Stimulated activated CD8-positive, alpha-beta memory T cell treated with anti-CD3 and anti-CD28 coated beads, Interleukin-15, amount 100 ng/mL, for 4 hours (primary cell): ENCODE measurements at places on chromosomes 6 and 20.
A peak's percentile ranks its signal among the peaks of the same experiment; 100 is the strongest.

DNA sequence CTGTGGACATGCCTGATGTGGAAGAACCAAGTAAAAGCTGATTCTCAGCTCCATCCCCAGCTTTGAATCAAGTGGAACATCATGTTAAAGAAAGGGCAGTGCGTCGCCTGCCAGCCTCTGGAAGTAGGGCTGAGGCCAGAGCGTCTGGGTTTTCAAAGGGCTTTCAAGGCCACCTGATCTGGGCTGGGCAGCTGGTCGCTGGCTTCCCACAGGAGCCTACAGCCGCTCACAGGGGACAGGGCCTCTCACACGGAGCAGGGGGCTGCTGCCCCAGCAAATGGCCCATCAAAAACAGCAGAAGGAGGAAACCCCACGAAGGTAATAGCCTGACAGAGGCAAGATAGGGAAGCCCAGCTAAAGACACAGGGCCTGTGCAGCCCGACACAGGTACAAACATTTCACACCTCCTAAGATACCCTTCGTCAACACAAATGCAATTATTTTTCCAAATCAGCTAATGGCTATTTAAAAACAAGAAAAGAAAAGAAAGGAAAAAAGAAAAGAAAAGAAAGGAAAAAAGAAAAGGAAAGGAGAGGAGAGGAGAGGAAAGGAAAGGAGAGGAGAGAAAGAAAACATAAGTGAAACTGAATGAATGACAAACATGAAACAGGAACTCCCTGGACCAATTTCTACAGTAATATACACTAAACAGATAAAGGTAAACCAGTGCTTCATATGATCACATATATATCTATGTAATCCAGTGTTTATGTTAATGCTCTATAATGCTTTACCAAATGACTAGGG lies 24.8 kb downstream of the RRBP1 start:
- DNase-seq, result no peak

DNA sequence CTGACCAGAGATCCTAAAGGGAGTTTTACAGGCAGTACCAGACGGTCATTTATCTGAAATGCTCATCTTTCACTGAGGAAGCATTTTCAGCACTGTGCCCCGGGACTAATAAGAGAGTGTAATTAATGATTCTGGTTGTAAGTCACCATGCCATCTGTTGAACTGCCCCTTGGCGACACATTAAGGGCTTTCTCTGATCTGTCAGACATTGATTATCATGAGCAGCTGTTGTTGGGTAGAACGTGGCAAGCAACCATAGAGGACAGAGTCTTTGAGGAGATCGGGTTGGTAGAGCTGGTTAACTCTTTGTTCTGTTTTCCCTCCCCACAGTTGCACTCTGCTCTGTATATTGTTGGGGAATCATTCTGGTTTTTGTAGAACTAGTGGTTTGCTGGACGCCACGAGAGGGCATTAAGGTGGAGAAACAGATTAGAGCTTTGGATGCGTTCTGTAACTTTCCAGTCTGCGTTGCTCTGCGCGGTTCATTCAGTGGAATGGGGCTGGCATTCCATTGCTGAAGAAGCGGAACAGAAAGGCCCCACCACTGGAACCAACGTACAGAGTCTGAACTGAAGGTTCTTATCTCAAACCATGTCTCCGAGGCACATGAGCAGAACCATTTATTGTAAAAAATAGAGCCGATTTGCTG lies 34.3 kb downstream of the RPRD1B start:
- DNase-seq, result no peak

- DNase-seq, result no peak
Measured at GRCh38 chr6:3795836-3796718, 44.6 kb upstream of the PXDC1 start.

DNA sequence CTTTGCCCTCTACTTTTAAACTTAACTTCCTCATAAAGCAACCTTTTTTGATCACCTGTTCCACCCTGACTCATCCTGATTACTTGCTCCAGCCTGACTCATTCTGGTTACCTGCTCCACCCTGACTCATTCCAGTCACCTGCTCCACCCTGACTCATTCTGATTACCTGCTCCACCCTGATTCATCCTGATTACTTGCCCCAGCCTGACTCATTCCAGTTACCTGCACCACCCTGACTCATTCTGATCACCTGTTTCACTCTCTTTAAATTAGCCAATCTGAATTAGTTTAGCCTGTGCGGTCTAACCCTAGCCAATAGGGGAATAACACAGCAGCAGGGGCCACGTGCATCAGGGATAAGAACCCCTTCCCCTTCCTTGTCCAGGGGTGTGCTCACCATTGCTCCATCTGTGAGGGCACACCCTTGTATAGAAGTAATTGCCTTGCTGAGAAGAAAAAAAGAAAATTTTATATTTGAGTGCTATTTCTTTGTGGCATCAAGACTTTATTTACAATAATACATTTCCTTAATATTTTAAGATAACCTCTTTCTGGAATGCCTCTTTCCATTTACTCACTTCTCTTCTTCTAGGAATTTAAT lies 17.9 kb downstream of the HLA-G start:
- DNase-seq, result no peak

GRCh38 chr6:157410045-157410444 lies 29.1 kb downstream of the ZDHHC14 start:
- no peak for DNase-seq

DNA sequence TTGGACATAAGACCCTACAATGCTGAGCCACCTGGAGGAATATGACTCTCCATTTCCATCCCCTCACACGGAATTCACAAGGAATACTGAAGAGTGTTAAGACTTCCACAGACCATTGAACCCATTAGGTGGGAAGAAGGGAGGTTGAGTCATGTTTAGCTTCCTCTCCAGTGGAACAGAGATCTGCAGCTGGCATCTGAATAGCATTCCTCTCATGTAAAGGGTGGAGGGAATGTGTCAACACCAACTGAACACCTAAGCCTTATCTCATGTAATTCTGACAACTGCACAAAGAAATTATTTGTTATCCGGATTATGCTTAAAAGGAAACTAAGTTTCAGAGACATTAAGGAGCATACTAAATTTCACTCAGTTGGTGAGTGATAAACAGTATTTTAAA lies 705.9 kb downstream of the MAFB start:
- no peak for DNase-seq

GRCh38 chr6:17423026-17423425 lies 29.6 kb downstream of the CAP2 start:
- no peak for DNase-seq

GRCh38 chr6:88680654-88681053 lies 282.8 kb downstream of the RNGTT start:
- DNase-seq, result no peak

- DNase-seq, result no peak
Measured at GRCh38 chr6:160998766-160999165, 7.2 kb downstream of the MAP3K4 start.

- no peak for DNase-seq
Measured at GRCh38 chr6:87210979-87211378, 55.6 kb downstream of the ZNF292 start.

DNA sequence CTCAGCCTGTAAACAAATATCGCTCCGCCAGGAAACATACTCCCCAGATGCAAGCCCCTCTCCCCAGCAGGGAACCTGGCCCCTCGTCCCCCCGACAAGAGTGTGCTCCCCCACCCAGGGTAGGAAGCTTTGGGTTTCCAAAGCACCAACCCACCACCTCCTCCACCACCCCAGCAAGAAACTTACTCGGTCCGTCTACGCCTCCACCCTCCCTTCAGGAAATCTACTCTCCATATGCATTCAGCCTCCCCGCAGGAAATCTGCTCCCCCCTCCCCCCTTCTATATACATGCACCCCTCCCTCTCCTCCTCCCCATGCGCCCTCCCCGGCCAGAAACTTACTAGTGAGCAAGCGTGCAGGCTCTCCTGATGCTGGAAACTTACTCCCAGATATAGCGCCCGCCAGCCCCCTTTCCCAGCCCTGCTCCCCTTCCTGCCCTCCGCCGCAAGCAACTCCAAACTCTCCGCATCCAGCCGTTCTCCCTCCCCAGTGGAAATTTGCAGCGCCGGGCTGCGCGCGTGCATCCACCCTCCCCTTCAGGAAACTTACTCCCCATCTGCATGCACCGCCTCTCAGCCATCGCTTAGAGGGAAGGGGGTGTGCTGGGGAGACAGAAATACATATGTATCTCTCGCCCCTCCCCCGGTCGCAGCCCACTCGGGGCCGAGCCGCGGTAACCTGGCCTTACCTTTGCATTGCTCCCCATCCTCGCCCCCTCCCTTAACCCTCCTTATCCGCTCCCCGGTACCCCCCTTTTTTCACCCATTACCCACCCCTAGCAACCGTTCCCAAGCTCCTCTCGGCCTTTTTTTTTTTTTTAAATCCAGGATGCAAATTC lies at the start of gene TRERF1:
TRERF1 (minus strand) TSS at position 594 of the 838 bp plus-strand sequence. CDS start 182,336 bp downstream, outside the sequence.
- DNase-seq, result no peak

GRCh38 chr6:110509617-110510241 lies 33.3 kb upstream of the SLC22A16 start:
- DNase-seq, result no peak

GRCh38 chr20:45347936-45348778 lies at the start of gene SDC4:
Gene SDC4, minus strand, starts transcription at chr20:45348424. Its CDS starts 40 bp downstream, at chr20:45348384.
- DNase-seq, result peak; percentile 46

DNA sequence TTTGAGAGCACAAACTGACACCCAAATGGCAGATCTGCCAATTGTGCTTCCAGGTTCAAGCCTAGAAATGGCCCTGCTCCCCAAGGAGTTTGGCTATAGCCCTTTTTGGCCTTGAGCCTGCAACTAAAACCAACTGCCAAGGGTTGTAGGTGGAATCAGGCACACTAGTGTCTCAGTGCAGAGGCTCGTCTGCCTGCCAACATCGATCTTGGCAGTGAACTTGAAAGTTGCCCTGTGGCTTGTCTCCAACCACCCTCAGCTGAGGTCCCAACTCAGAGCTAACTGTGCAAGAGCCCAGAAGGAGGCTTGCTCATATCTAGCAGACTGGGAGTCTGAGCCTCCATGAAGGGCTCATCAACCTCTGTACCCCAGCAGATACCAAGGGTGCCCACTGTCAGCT lies 92.7 kb upstream of the GLP1R start:
- DNase-seq, result no peak

DNA sequence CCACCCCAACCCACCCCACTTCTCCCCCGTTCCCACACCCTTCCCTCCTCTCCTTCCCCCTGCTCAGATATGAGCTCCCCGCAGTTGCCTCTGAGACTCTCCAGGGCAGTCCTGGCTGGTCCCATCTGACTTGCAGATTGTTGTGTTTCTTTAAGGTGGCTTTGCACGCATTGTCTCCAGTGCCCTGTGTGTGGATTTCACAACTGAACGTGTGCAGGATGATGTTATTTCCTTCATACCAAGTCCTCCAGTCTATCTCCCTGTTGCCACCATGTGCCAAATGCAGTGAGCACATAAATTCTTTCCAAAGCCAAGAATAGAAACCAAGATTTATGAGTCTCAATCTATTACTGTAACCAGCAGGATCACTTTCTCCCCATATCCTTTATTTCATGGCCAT lies 79.1 kb downstream of the TMEM242 start:
- no peak for DNase-seq

GRCh38 chr20:19254956-19255355 lies 42.5 kb downstream of the SLC24A3 start:
- DNase-seq, result no peak

DNA sequence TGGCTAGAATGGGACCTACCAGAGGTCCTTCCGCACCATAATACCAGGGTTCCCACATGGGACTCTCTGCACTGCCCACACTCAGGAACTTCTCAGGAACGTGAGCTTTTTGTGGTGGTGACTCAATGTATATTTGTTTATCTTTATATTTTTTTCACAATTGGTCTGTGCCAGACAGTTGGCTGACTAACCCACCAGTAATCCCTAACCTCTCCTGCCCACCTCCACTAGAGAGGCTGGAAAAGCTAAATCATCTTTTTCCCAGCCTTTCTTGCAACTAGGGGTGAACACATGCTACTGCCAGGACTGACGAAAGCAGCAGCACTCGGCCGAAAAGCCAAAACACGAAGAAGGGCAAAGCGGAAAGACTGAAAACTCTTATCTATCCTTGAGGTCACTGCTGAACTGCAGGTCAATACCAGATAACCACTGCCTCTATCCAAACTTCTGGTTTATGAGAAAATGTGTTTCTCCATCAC lies 112.9 kb downstream of the TRERF1 start:
- no peak for DNase-seq

GRCh38 chr20:63132715-63133471 lies 83.0 kb downstream of the YTHDF1 start:
- no peak for DNase-seq

- no peak for DNase-seq
Measured at GRCh38 chr6:164107297-164107995, 692.9 kb downstream of the QKI start.

- DNase-seq, result no peak
Measured at GRCh38 chr6:3061501-3061941, 6.8 kb upstream of the RIPK1 start.

- no peak for DNase-seq
Measured at GRCh38 chr6:55286824-55287223, 40.4 kb upstream of the GFRAL start.

- no peak for DNase-seq
Measured at GRCh38 chr6:31383149-31383548, 20.2 kb upstream of the MICA start.

GRCh38 chr20:4112481-4113421 lies 97.4 kb upstream of the RNF24 start:
- DNase-seq, result no peak

DNA sequence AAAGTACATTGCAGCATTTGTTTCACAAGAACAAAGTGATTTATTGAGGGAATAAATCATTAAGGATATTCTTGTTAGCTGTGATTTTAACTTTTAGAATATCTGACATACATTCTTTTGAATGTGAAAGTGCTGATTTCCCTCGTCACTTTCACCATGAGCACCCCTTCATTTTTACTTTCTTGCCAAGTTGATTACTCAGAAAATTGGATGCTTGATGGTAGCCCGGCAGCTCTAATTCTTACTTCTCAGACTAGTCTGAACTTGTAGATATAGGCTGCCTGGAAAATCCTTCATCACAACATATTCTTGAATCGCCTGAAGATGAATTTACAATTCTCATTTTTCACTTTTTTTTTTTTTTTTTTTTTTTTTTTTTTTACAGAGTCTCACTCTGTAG lies 147.1 kb upstream of the SMLR1 start:
- no peak for DNase-seq

DNA sequence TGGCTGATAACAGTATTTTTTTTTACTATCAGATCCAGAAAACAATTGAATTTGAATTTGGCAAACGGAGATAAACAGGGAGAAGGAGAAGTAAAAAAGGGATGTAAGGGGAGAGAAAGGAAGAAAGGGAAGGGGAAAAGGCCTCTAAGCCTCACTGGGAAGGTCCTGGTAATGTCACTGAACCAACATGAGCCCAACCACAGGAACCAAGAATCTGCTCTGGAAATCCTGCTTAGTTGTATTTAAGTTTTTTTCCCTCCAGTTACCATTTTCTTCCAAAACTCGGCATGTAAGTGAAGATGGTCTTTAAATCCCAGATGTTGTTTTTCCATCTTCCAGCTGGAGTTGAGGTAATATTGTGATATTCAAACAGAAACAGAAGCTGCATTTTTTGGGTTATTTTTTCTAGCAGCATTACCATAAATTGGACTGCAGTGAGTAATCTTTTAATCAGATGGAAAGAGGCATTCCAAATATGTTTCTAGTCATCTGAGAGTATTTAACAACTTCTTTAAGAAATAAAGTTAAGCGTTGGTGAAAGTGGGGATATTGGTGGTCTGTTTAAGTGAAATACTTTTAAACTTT lies 91.1 kb downstream of the TXNDC5 start:
- DNase-seq, result no peak

GRCh38 chr6:86789779-86790411 lies 147.4 kb upstream of the HTR1E start:
- no peak for DNase-seq

GRCh38 chr6:8530785-8531435 lies 95.6 kb upstream of the SLC35B3 start:
- DNase-seq, result no peak

GRCh38 chr6:36120539-36120938 lies 9.8 kb upstream of the MAPK13 start:
- DNase-seq, result peak; percentile 69
